ENCODE measurements at places on chromosomes 3 and 15.

DNA sequence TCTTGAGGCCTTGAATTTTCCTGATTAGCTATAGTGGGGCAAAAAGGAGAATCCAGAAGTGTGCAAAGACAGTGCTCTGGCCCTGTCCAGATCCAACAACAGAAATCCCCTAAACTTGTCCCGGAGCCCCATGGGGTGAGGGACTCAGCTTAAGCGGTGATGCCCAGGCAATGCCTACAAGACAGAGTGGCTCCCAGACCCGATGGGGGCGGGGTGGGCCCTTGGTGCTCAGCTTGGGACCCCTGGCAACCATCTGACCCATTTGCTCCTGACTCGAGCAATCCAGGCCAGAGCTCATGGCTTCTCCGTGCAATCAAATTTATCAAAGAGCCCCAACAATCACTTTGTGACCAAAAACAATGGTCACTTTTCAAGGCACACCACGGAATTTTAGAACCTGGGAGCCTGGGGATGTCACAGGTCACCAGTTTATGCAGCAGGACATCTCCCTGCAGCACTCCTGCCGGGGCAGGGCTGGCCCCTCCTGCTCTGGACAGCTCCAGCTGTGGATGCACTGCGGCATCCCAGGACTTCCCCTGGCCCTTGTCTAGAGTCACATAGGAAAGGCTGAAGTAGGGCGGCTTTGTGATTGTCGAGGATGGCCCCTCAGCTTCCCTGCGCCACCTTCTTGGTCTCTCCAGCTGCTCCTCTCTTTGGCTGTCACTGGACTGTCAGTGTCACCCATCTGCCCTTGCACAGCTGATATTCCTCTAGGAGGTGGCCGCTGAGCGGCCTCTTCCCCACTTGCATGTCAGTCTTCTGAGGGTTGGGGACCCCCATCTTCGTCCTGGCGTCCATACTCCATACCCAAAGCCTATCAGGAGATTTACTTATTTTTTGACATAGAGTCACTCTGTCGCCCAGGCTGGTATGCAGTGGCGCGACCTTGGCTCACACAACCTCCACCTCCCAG lies 28.4 kb downstream of the RGMA start:
- no peak for DNase-seq

GRCh38 chr3:54916732-54917131 lies 11.1 kb downstream of the LRTM1 start:
- no peak for DNase-seq

DNA sequence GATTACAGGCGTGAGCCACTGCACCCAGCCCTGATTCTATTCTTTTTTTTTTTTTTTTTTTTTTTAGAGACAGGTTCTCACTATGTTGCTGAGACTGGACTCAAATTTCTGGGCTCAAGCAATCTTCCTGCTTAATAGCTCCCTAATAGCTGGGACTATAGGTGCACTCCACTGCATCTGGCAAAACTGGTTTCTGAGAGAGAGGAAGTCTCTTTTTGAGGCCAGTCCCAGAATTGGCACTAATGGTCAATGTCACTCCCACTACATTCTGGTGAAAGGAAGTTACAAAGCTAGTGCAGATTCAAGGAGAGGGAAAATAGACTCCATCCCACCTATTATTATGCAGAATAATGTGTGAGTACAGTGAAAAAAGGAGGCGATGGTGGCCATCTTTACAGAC lies 5.8 kb upstream of the TGFBR2 start:
- DNase-seq: no peak

DNA sequence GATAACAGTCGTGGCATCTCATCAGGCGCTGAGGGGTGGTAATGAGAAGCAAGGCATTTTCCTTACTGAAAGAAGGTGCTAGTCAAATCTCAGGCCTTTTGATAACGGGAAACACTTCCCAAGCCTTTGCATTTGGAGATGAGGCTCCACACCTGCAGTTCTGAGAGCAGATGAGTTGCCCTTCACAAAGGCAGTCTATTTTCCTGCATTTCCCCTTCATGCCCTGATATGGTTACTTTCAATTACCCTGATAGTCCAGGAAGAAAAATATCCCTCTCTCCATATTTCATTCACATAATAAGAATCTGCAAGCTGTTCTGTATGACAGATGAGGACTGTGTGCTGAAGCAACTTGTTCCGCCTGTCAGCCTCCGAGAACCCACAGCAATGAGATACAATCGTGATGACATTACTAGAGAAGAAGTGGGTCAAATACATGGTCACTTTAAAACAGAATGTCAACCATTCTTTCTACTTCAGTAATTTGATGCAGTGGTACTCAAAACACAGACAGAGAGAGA lies 25.0 kb downstream of the FHIT start:
- DNase-seq: no peak

DNA sequence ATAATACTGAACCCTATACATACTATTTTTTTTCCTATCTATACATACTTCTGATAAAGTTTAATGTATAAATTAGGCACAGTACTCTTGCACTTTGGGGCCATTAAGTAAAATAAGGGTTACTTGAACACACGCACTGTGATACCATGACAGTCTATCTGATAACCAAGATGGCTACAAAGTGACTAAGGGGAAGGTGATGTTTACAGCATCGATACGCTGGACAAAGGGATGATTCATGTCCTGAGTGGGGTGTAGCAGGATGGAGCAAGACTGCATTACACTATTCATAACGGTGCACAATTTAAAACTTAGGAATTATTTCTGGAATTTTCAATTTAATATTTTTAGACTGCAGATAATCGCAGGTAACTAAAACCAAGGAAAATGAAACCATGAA lies 30.0 kb upstream of the SLC2A2 start:
- no peak for DNase-seq

DNA sequence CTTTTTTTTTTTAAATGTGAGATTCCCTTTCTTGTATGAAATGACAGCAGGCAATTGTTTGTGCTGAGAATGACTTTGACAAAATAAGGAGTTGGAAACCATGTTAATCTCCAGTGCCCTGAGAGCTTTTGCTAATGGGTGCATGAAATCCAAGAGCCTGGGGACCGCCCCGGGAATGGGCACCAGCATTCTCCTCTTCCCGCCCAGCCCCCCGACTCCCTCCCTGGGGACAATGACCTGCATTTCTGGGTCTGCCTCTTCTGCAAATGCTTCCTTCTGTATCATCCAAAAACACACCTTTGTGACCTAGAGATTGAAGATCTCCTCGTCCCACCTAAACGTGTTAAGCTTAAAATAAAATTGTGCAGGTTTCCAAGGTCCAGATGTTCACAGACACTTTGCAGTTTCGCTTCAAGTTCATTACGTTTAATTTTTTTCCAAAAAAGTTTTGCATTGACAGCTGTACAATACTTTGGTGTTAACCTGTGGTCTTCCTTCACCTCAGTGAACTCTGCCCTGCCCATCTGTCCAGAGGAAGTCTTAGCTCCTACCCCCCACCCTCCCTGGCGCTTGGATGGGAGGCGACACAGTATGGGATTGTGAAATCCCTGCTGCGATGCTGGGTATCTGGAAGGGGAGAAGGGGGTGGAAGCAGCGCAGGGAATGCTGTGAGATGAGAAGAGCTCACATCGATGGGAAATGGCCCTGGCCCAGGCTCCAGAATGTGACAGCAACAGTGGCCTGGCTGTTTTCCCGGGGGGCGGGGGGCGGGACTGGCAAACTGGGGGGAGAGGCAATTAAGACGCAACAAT lies 50.1 kb downstream of the TLE3 start:
- DNase-seq: no peak

DNA sequence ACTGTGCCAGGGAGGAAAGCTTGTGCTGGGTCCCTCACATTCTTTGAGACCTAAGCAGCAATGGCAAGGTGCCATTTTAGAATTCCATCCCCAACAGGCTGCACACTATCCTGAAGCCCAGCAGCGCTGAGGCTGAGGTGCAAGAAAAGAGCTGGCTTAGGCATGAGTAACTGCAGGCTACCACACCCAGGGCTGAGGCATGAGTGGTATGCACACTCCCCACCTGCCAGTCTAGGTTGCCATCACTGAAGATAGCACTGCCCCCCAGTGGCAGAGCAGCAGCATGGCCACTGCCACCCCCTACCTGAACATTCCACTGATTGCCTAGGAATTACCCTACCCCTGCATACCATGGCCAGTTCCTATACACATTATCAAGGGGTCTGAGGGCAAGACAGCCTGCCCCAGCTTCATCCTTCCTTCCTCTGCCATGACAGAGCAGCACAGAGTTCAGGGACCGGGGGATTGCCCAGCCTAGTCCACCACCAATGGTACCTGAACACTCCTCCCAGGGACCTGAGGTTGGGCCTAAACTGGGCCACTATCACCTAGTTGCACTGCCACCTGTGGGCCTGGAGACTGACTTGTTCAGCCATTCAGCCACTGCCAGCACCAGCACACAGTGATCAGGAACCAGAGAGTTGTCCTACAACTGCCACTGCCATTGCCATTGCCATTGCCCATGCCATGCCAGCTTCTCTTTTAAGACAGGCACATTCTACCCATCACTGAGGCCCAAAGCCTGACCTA lies 129.8 kb downstream of the SATB1 start:
- peak; percentile 87 for DNase-seq

GRCh38 chr3:53956586-53956985 lies 64.9 kb upstream of the SELENOK start:
- no peak for DNase-seq

DNA sequence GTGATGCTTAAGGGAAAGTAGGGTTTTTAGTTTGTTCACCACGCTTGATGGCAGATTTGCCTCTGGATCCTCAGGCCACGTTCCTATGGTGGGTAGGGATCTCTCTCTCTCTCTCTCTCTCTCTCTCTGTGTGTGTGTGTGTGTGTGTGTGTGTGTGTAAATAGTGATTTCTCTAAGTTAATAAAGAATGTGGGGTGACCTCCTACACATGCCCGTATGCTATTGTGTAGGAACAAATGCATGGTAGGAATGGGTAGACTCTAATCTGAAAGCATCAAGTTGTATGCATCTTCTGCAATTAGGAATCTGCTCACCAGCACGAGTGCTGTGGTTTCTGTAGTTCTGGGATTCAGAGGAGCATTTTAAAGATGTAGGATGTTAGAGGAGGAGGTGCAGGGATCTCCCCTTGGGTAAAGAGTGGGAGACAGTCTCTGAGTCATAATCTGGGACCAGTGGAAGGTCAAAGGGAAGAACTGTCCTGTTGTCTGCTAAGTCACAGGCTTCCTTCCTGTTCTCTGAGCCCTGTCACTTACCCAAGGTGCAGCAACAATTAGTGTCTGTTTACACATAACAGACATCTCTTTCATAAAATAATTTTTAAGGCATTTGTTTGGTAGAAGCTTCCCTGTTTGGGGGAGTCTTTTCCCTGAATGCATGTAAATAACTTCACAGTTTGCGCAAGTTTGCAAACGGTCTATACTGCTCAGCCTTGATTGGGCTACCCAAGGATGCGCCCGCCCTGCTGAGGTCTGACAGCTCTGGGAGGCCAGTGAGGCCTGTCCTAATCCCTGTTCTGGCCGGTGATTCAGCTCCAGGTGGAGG lies 139.8 kb downstream of the IGF1R start:
- DNase-seq: no peak

GRCh38 chr3:134211797-134212196 lies 38.9 kb downstream of the RYK start:
- no peak for DNase-seq

DNA sequence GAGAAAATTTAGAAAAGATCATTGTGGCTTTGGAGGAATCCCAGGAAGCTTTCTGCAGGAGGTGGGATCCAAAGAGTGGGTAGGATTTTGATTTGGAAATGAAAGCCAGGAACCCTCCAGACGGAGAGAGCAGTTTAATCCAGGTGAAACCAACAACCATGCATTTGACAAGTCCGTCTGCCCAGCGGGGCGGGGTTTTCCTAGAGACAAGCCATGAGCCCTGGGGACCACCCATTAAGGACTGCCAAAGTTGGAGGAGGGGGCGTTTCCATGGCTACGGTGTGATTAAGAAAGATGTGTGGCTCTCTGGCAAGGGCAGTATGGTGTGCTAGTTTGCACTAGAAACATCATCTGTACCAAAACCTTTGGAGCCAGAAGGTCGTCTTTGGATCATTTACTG lies 53.4 kb downstream of the SRGAP3 start:
- no peak for DNase-seq

GRCh38 chr15:67931861-67932260 lies 92.0 kb upstream of the RNU6-1 start:
- DNase-seq: peak; percentile 28

DNA sequence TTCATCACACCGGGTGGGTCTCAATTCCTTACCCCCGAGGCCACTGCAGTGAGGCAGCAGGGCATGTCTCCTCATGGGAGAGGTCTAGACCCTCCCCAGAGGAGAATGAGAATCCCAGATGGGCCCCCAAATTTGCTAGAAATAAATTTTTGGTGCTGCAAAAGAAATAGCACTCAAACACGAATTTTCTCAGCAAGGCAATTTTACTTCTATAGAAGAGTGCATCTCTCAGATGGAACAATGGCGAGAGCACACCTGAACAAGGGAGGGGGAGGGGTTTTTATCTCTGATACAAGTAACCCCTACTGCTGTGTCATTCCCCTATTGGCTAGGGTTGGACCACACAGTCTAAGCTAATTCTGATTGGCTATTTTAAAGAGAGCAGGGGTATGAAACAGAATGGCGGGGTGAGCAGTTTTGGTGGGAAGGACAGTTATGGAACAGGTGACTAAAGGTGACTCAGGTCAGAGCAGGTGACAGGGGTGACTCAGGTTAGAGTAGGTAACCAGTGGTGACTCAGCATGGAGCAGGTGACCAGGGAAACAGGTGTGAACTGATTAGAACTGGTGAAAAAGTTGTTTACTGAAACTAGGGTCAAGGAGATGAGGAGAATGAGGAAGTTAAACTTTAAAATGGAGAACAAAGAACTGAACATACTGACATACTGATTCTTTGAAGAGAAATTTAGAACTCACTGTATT lies 93.0 kb upstream of the WNT7A start:
- peak; percentile 37 for DNase-seq
